ENCODE measurements at places on chromosomes 13 and 19. TPM values are rescaled to one million over a fixed set of nuclear protein-coding genes. Genes with fewer than 3 reads are reported as not detected.

Gene NLRP11
- not detected for total RNA-seq

Gene FUT1
- total RNA-seq, result 0.27 TPM

DNA sequence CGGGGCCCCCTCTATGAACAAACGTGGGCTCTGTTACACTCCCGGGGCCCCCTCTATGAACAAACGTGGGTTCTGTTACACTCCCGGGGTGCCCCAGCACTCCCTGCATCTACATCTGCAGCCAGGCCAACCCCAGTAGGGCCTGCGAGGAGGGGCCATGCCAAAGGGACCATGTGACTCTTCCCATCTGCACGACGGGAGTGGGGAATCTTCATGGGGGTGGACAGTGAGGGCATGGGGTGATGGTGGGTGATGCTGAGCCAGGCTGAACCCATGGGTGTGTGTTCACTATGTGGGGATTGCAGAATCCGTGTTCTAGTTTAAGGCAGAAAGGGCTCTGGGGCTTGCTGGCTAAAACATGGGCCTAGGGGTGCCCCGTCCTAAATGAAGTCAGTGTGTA lies 69.9 kb upstream of the ARHGEF7 start:
- no peaks in the 10 kb centered on the region for H3K36me3 ChIP-seq
- H3K27me3 ChIP-seq, result peaks cover 10% of the 10 kb centered on the region
- no peak overlapping the region for H3K4me3 ChIP-seq
- DNase-seq, result no peak

DNA sequence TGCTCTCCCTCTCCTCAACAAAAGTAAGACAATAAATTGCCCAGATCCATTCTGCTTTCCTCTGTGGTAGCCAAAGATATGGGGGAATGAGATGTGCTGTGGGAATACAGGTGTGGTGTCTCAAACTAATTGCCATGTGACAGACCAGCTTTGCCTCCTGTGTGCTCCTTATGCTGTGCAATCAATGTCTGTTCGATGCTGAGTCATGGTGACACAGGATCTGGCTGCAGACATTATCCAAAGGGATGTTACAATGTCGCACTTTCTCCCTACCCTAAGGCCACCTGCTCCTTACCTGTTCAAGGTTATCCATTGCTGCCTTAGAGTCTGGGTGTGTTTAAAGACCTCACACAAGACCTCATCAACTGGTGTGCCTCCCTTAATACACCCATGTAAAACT lies 32.5 kb downstream of the FGF14 start:
- H3K4me1 ChIP-seq, result no peaks in the 10 kb centered on the region
- peaks cover 4% of the 10 kb centered on the region for H3K27me3 ChIP-seq
- no peak for DNase-seq
- no peak overlapping the region for H3K4me3 ChIP-seq
- no peak overlapping the region for H3K27ac ChIP-seq

DNA sequence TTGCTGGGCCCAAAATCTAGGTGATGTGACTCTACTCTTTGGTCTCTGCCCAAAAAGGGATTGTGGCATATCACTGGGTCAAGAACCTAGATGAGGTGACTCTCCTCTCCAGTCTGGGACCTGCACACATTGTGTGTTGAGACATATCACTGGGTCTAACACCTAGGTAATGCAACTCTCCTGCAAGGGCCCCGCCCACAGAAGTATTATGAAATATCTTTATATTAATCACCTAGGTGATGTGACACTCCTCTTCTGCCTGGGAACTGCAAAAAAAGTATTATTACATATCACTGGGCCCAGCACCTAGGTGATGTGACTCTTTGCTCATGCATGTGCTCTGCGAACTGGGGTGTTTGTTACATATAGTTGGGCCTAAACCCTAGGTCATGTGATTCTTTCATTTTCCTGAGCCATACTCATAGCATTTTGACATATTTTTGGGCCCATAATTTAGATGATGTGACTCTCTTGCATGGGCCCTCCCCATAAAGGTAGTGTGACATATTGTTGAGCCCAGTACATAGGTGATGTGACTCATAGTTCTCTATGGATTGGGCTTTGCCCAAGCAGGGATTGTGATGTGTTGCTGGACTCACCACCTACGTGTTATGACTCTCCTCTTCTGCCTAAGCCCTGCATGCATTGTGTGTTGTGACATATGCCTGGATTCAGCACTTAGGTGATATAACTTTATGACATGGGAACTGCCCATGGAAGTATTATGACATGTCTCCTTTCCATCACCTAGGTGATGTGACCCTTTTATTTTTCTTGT lies 11.2 kb upstream of the ZNF681 start:
- no peak for DNase-seq
- H3K4me1 ChIP-seq, result peaks cover 1% of the 10 kb centered on the region
- H3K27ac ChIP-seq, result no peak overlapping the region

DNA sequence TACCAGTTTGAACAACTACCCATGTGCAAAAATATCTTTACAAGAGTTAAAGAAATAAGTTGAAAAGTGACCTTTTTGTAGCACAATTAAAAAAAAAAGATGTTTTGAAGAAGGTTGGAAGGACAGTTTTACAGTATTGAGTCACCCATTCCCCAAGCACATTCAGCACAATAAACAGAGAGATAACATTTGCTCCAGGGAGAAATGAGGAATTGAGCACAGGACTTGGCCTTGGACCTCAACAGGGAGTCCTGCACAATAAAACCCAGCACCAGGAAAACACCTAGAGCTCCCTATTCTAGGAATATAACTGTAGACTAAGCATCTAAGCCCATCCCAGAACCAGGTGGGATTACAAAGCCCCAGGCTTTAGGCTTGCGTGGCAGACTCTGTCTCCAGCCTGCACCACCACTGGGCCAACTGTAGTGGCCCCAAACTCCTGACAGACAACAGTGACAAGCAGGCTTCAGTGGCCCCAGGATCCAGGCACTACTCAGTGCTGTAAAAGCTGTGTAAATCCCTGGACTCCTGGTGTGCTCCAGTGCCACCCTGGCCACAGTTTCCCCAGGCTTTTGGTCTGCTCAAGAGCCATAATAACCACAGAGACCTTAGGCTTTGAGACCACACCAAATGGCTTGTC lies 857.2 kb downstream of the SLITRK1 start:
- no peak overlapping the region for H3K4me3 ChIP-seq
- no peak for DNase-seq
- no peak overlapping the region for H3K27ac ChIP-seq

DNA sequence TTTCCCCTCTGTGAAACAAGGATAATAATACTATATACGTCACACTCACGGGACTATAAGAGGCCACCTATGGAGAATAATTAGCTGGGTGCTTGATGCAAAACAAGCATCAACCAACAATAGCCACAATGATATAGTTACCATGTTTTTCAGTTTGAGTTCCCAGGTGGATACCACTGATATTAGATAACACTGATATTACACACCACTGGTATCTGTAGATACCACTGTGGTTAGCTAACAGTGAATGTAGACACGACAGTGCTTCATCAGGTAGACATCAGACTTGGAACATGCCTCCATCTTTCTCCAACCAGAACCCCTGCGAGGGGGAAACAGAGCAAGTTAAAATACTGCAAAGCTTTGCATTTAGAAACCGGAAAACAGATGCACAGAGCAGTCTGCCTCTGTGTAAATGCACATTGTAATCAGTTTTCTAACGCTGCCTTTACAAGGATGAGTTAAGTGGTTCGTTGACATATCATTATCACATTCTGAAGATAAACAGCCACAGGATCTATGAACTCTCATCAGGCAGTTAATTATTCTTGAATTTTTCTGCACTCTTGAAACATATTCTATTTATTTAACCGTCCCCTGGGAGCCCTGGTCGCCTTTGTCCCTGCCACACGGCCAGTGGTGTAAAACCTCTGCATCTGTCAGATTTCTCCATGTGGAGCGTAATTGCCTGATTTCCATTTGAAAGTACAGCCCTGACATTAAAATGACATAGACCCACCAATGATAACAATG lies 80.7 kb downstream of the RNASEH2B start:
- H3K4me3 ChIP-seq, result no peak overlapping the region
- peaks cover 3% of the 10 kb centered on the region for H3K27me3 ChIP-seq
- H3K27ac ChIP-seq, result no peak overlapping the region
- no peaks in the 10 kb centered on the region for H3K36me3 ChIP-seq

- DNase-seq, result no peak
- peaks cover 5% of the 10 kb centered on the region for H3K27me3 ChIP-seq
- H3K4me1 ChIP-seq, result no peaks in the 10 kb centered on the region
- no peak overlapping the region for H3K4me3 ChIP-seq
Observed at GRCh38 chr13:59658027-59658737, 505.5 kb downstream of the DIAPH3 start.

DNA sequence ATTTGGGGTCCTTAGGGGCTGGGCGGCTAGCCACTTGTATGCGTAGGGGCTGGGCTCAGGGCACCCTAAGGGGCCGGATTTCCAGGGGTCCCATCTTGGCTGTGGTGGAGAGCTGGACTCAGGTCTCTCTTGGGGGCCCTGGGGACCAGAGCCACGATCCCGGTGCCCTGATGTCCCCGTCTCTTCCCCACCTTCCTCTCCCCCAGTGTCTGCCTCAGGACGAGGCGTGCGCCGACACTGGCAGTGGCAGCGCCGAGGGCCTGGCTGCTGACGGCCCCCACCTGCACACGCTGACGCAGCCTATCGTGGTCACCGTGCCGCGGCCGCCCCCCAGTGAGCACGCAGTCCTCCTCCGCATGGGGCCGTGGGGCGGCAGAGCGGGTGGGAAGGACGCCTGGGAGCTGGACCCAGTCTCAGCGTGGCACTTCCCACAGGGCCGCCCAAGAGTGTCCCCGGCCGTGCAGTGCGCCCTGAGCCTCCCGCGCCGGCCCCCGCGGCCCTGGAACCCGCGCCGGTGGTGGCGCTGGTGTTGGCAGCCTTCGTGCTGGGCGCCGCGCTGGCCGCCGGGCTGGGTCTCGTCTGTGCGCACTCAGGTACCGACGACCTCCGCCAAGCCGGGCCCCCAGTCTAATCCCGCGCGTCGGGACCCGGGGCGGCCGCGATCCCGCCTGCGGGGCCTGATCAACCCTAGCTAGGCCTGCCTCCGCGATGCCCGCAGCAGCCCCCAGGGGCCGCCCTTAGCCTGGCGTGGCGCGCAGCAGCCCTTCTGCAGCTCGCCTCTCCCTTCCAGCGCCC lies 2.7 kb upstream of the SNAPC2 start:
- peak; percentile 45 for DNase-seq
- H3K4me3 ChIP-seq, result peak overlapping the region; percentile 78
- H3K4me1 ChIP-seq, result peaks cover 15% of the 10 kb centered on the region

GRCh38 chr19:48896191-48896720 lies 2.3 kb downstream of the TULP2 start:
- H3K36me3 ChIP-seq, result peaks cover 8% of the 10 kb centered on the region
- peak overlapping the region; percentile 5 for H3K4me3 ChIP-seq
- no peak overlapping the region for H3K27ac ChIP-seq
- peaks cover 13% of the 10 kb centered on the region for H3K4me1 ChIP-seq
- no peak for DNase-seq
- peaks cover 11% of the 10 kb centered on the region for H3K27me3 ChIP-seq

GRCh38 chr19:31527443-31527842 lies 178.2 kb upstream of the TSHZ3 start:
- H3K4me3 ChIP-seq, result no peak overlapping the region
- no peak for DNase-seq
- no peaks in the 10 kb centered on the region for H3K27me3 ChIP-seq

DNA sequence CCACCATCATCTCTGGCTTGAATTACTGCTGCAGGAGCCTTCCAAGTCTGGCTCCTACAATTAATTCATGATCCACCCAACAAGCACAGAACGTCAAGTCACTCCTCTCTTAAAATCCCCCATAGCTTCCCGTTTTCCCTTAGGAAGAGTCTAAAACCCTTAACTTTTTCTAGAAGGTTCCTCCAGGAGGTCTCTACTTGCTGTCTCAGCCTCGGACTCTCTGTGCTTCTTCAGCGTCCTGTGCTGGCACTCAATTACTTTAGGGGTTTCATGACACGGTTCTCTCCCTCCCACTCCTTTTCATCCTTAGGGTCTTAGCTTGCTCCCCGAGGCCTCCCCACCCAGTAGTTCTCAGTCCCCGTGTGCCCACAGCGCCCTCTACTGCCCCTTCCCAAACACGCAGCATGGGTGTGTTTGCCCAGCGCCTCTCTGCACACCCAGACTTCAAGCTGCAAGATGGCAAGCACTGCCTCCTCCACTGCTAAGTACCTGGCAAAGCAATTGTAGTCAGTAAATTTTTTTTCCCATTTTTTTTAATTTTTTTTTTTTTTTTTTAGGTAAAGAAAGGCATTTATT lies 25.8 kb upstream of the MAP3K10 start:
- DNase-seq, result peak; percentile 34
- no peaks in the 10 kb centered on the region for H3K4me1 ChIP-seq
- no peaks in the 10 kb centered on the region for H3K36me3 ChIP-seq
- no peak overlapping the region for H3K4me3 ChIP-seq

DNA sequence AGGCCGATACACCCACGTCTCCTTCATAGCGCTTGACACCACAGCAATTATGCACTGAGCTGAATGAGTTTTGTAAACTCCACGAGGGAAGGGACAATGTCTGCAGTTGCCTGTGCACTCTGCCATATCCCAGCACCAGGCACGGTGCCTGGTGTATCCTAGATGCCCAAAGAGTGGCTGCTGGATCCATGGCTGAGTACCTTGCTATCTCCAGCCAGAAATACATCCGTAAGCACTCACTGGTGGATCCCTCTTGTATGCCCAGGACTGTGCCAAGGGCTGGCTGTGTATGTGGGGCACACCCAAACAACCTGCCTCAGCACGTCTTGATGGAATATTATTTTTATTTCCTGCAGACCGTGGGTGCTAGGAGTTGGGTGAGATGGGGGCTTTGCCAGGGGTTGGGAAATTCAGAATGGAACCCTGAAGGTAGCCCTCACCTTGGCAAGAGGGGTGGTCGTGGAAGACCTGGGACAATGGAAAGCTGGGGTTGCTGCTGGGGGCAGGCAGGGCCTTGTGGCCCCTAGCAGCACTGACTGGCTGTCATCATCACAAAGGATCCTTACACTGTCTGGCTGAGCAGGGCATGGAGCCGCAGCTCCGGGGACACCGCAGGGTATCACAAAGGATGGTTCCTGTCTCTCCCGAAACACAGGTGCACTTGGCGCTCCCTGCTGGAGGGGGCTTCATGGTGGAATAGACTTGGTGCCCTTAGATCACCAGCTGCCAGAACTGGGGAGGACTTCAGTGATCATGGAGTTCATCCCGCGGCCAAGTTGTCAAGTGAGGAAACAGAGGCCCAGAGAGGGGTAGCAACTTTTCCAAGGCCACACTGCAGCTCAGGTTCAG lies 131.3 kb downstream of the URI1 start:
- no peaks in the 10 kb centered on the region for H3K36me3 ChIP-seq
- DNase-seq, result no peak
- no peak overlapping the region for H3K27ac ChIP-seq
- no peak overlapping the region for H3K4me3 ChIP-seq
- H3K4me1 ChIP-seq, result no peaks in the 10 kb centered on the region
- H3K27me3 ChIP-seq, result no peaks in the 10 kb centered on the region

GRCh38 chr13:106814463-106814862 lies 246.5 kb upstream of the ARGLU1 start:
- H3K27ac ChIP-seq, result no peak overlapping the region
- H3K4me1 ChIP-seq, result no peaks in the 10 kb centered on the region
- H3K4me3 ChIP-seq, result no peak overlapping the region
- H3K27me3 ChIP-seq, result no peaks in the 10 kb centered on the region
- no peaks in the 10 kb centered on the region for H3K36me3 ChIP-seq

Measured in activated T-helper 2 cell treated with anti-CD3 and anti-CD28 coated beads, Interferon-gamma antibody, Interleukin-2, Interleukin-4, amounts not matched to agents 10 μg/mL and 5 μg/mL and 100 μg/mL, durations not matched to agents 14 hours and 24 hours and 36 hours (primary cell).